NCI-H187 (cell line): ENCODE measurements at places on chromosomes 7 and 10.

DNA sequence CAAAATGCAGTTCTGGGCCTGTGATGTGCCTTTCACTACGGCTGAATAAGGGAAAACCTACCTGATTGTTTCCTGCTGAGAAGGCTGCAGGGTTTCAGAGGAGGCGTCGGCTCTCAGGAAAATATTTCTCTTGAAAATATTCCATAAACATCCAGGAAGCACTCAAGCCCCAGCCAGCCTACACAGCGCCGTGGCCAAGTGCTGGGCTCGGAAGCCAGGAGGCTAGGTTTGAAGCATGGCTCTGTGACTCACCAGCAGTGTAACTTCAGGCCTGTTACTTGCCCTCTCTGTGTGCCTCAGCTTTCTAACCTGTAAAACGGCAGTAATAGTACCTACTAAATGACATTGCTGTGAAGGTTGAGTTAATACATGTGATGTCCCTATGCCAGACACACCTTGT lies 399.1 kb downstream of the GATA3 start:
- DNase-seq, result no peak

GRCh38 chr10:130053561-130053960 lies 57.1 kb downstream of the C10orf143 start:
- DNase-seq, result no peak

DNA sequence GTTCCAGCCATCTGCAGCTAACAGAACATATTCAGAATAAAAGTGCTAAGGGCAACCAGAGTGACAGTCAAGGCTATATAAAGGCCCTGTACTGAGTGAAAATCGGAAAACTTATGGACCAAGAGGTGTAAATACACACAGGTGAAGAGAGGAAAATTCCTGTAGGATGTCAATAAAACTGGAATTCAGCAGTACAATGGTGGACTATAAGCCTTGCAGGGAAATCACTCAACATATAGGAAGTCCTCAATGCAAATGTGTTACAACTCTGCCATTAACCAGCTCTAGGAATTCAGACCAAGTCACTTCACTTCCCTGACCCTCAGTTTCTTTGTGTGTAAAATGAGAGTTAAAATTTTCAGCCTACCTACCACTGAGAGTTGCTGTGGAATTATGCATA lies 7.7 kb downstream of the USP6NL start:
- DNase-seq, result no peak

DNA sequence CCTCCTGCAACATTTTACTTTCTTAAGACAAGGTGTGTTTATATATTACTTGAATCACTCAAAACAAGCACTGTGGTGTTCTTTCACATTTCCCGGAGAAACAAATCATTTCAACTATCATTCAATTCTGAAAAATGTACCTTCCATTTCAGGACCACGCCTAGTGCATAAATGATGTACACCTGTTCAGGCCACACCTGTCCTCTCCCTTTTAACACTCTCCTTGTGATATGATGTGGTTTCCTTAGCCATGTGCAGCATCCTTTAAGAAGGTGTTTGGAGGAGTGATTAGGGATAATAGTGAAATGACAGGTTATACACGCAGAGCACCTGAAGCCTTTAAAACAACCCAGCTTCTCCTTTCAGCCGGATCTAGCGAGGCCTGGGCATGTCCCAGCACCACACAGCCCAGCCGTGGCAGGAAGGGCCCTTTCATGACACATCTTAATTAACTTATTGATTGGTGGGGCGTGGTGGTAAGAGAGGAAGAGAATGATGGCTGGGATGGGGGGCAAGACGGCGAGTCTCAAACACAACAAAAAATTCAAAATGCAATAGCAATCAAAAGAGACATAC lies 26.9 kb downstream of the ABLIM1 start:
- DNase-seq, result no peak

- DNase-seq, result no peak
Observed at GRCh38 chr10:31730776-31731175, 197.9 kb downstream of the ARHGAP12 start.

GRCh38 chr10:73871295-73872189 lies 2.8 kb downstream of the CAMK2G start:
- no peak for DNase-seq

DNA sequence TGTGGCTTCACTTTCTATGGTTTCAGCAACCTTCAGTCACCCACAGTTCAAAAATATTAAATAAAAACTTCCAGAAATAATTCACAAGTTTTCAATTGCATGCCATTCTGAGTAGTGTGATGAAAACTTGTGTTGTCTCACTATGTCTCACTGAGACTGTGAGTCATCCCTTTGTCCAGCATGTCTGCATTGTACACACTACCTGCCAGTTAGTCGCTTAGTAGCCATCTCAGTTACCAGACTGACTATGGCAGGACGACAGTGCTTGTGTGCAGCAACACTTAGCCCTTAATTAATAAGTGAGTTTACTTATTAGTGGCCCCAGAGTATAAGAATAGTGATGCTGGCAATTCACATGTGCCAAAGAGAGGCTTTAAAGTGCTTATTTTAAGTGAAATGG lies 22.5 kb downstream of the CCDC186 start:
- no peak for DNase-seq

DNA sequence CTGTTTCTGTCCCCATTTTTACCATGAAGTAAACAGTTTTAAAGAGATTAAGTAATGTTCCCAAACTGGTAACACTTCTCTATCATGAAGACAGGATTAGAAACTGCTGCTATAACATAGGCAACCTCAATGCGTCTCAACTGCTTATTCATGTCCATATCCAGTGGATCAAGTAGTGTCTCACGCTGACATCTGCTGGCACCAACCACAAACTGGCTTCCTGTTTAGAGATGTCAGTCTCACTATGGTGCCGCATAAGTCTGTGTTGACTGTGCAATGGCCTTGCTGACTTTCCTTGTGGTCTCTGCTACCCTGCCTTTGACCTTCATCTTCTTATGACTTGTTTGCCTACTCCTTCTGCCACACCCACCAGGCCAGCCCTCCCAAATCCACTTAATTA lies 369.6 kb upstream of the DPP6 start:
- DNase-seq, result no peak

- DNase-seq, result no peak
Observed at GRCh38 chr10:102509387-102509786, 5.6 kb downstream of the SUFU start.

- no peak for DNase-seq
Observed at GRCh38 chr7:30566596-30566995, 28.1 kb upstream of the GARS1 start.

GRCh38 chr10:73839276-73839966 lies 28.0 kb upstream of the NDST2 start:
- DNase-seq, result no peak

GRCh38 chr7:122688400-122688998 lies 10.4 kb downstream of the RNF133 start:
- no peak for DNase-seq

- no peak for DNase-seq
Observed at GRCh38 chr10:104209575-104210198, 22.5 kb downstream of the CFAP43 start.

DNA sequence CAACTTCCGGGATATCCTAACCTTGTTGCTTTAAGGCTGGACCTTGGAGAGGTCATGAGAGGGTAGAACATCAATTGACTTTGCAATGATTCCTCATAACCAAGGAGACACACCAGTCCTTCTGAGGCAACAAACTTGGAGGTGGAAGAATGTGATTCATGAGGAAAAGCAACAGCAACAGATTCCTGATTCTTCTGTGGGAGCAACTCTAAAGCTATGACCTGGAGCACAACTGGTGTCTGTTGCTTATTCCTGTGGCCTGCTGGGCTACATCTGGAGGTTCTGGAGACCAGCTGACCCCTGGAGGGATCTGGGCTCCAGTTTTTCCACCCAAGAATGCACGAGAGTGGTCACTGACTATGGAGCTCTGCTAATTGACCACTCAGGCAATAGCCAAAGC lies 116.6 kb downstream of the CREB5 start:
- DNase-seq, result no peak

GRCh38 chr10:115084277-115084850 lies 8.8 kb upstream of the ATRNL1 start:
- DNase-seq, result no peak

DNA sequence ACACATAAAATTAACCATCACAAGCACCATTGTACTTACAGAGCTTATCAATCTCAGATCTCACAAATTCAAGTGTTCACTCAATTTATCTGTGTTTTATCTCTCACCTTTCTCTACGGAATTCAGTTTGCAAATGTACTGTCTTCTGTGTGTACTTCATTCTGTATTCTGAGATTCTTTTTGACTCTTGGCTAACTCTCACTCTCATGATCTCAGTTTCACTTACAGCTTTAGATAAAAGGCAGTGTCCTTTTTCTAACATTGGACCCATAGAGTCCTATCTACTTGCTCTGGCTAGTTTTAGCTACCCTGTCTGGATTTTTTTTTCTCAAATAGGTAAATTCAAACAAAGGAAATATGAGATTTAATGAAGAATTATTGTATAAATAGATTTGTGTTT lies 176.0 kb downstream of the CCDC7 start:
- DNase-seq, result no peak

- DNase-seq, result no peak
Observed at GRCh38 chr10:1395481-1396296, 339.5 kb downstream of the WDR37 start.

DNA sequence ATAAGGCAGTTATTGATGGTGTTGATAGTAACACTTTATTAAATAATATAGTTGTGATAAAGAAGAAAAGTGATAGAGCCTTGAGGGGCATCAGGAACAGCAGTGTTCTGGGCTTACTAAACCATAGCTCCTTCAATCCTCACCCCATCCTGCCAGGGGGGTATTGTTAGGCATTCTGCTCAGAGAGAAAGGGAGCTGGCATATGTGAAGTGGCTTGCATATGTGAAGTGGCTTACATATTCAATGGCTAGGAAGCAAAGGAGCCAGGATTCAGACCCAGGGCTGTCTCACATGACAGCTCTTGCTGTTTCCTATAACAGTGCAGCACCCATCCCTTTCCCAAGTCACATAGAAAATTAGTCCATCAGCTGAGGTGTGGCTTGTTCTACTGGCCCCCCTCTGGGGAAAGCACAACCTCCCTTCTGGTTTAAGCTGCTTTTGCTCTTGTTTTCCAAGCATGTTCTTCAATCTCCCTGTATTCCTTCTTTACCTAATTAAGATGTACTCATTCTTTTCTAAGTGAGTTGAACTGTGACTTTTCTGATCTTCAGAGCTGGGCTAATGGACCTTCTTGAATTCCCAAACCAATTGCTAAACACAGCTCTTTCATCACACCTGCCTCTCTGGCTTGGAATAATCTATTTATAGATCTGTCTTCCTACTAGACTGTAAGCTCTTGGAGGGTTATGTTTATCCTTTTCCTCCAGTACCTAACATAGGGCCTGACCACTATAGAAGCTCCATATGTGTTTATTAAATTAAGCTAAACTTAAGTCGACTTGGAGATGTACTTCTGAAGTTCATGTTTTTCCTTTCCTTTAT lies 108.7 kb upstream of the GLI3 start:
- DNase-seq, result no peak
